ENCODE measurements at places on chromosomes 6 and 20. TPM values are rescaled to one million over a fixed set of nuclear protein-coding genes. Genes with fewer than 3 reads are reported as not detected.

The STK38 gene
- 28.2 TPM for total RNA-seq

The TMEM170B gene
- 0.03 TPM for total RNA-seq

The TCFL5 gene
- 15.8 TPM for total RNA-seq

The ZNF322 gene
- total RNA-seq: 8.5 TPM

The CD24 gene
- 251 TPM for total RNA-seq

The SRSF6 gene
- total RNA-seq: 82.6 TPM

The TCP11 gene
- not detected for total RNA-seq

The APCDD1L gene
- 4.4 TPM for total RNA-seq

The SLC9A8 gene
- 5.9 TPM for total RNA-seq

The PNLDC1 gene
- 0.07 TPM for total RNA-seq

Data from foreskin keratinocyte (primary cell).